Effector CD4-positive, alpha-beta T cell (primary cell): ENCODE measurements at places on chromosomes 16 and 17.

GRCh38 chr17:82863941-82864712 is 24.3 kb upstream of the ZNF750 start:
- DNase-seq: peak; percentile 81

DNA sequence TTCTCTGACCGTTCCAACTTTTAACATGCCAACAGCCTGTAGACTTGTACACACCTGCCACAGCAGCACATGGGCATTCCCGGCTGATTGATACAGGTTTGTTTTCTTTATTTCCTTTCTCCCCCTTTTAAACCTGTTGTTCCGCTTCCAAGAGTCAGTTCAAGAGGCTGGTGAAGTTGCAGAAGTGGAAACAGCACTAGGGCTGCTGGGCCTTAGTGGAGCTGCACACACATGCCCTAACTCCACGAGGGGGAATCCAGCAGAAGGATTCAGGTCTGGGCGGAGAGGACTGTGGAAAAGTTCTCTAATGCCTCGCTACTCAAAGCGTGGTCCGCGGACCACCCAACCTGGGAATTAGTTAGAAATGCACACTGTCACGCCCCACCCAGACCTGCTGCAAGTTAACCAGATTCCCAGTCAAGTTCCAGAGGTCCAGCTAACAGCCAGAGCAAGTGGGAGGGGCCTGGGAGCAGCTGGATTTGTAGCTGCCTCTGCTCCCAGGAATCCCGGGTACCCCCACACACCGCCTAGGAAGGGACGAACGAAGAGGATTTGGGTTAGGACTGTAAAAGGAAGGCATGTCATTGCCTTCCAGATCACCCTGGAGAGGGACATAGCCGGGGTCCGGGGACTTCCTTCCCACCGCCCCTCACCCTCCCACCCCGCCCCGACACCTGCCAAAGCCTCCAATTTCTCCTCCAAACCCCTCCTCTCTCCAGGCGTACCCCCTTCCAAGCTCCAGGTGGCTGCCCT is 542 bp downstream of the SLC39A11 start:
- no peak for DNase-seq

GRCh38 chr17:19302791-19303331 is 59.7 kb downstream of the B9D1 start:
- no peak for DNase-seq

DNA sequence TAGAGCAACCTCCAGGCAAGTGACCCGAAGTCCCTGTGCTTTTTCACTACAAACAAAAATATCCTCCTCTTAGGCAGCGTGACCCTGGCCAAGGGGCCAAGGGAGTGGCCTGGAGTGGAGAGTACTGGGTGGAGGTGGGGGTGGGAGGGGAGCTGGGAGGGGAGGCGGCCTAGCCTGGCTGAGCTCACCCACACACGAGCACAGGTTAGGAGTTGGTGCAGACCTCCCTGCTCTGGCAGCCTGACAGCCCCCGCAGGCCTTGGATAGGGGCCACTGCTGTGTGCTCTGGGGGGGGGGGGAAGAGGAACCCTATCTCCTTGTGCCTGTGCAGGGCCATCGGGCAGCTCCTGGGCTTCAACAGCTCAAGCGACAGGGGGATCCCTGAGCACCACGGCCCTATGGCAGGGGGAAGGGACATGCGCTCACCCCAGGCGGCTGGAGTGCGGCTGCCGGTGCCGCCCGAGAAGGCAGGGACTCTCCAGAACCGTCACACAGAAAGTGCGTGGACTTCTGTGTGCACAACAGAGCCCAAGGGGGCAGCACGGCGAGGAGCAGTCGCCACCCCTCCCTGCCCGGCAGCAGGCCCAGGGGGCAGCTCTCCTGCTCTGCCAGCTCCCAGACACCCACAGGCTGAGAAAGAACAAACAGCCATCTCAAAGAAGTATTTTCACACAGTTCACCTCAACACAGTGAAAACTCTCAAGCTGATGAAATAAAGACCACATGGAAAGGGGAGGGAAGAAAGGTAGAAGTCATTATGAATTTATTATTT is 13.3 kb downstream of the SLC16A3 start:
- DNase-seq: no peak

- no peak for DNase-seq
These were observed 26.3 kb downstream of the TANGO6 start for GRCh38 chr16:68869492-68870088.

DNA sequence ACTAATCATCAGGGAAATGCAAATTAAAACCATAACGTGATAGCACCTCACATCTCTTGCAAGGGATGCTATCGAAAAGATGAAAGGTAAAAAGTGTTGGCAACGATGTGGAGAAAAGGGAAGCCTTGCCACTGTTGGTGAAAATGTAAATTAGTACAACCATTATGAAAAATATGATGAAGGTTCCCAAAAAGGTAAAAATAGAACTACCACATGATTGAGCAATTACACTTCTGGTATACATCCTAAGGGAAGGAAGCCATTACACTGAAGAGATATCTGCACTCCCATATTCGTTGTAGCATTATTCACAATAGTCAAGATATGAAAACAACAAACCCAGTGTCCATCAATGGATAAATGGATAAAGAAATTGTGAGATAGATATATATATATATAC is 21.5 kb downstream of the ABCA10 start:
- DNase-seq: no peak

GRCh38 chr17:4898927-4899326 is 409 bp upstream of the C17orf107 start:
- DNase-seq: no peak

DNA sequence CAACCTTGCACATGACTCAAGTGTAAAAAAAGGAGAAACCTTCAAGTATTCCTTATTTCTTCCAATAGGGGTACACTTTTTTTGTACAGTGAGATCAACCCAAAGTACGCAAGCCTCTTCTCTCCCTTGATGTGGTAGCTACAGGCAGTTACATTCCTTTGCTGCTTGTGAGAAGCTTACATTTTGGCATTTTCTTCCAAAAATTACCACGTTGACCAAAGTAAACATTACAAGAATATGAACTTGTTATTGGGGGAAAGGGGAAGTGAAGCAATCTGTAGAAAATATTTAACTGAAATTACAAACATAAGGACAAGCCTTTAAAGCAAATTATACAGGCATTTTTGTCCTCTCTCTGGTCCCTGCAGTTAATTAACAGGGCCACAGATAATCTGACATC is 97.0 kb upstream of the TOB1 start:
- DNase-seq: no peak
